Activated CD8-positive, alpha-beta T cell treated with anti-CD3 and anti-CD28 coated beads, Interleukin-2, amount 10 ng/mL, durations not matched to agents 7 days and 5 days (primary cell): ENCODE measurements at places on chromosomes 13 and 19. TPM values are rescaled to one million over a fixed set of nuclear protein-coding genes. Genes with fewer than 3 reads are reported as not detected.

LINGO3 gene
- total RNA-seq: 0.66 TPM

GRCh38 chr19:3356805-3357204 is 9.6 kb upstream of the NFIC start:
- DNase-seq: no peak
- peaks cover 27% of the 10 kb centered on the region for H3K4me1 ChIP-seq
- H3K4me3 ChIP-seq: no peak overlapping the region
- H3K36me3 ChIP-seq: no peaks in the 10 kb centered on the region
- H3K27ac ChIP-seq: no peak overlapping the region

- no peaks in the 10 kb centered on the region for H3K27me3 ChIP-seq
- H3K4me3 ChIP-seq: no peak overlapping the region
- H3K36me3 ChIP-seq: no peaks in the 10 kb centered on the region
Observed at GRCh38 chr13:37656247-37656940, 57.8 kb upstream of the POSTN start.

DNA sequence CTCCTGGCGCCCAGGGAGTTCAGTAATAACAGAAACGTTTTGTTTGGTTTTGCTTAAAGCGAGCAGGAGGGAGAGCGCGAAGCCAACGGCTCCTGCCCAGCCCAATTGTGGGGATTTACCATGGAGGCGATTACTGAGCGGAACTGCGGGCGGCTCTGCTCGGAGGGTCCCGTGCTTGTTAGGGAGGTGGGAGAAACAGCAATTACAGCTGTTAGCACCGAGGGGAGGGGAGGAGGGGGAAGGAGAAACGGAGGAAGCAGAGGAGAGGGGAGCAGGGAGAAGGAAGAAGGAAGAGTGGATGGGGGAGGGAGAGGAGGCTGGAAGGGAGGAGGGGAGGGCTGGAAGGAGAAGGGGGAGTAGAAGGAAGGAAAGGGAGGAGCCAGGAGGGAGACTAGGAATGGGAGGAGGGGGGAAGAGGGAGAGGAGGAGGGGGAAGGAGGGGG is 7.7 kb upstream of the ONECUT3 start:
- peaks cover 29% of the 10 kb centered on the region for H3K27me3 ChIP-seq
- H3K27ac ChIP-seq: no peak overlapping the region
- H3K36me3 ChIP-seq: no peaks in the 10 kb centered on the region
- H3K4me3 ChIP-seq: no peak overlapping the region
